ENCODE measurements at places on chromosomes 12 and 14. TPM values are rescaled to one million over a fixed set of nuclear protein-coding genes. Genes with fewer than 3 reads are reported as not detected.
A peak's percentile ranks its signal among the peaks of the same experiment; 100 is the strongest.

Gene DPY19L2
- total RNA-seq: not detected

- DNase-seq: no peak
Observed at GRCh38 chr12:116121453-116121871, 156.0 kb downstream of the MED13L start.

- DNase-seq: no peak
Observed at GRCh38 chr12:45296046-45296586, 80.2 kb downstream of the ANO6 start.

Gene FAM186B
- total RNA-seq: 0.23 TPM

DNA sequence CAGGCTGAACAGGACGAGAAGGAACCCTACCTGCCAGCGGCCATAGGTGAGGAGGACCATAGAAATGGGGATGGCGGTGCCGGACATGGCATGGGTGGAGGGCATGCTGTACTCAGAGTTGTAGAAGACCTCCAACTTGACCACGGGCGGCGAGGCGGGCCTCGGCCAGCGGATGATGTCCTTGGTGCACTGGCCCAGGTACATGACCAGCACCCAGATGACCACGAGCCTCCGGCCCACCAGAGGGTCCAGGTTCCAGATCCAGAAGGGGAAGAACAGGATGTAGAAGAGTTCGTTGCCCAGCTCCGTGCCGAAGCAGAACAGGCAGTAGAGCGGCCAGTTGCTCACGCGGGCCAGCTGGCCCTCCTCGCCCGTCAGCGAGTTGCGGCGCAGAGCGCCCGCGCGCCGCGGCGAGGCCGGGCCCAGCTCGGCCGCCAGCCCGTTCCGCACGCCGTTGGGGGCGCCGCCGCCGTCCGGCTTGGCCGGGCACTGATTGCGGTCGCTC is 582 bp downstream of the SGPP1 start:
- DNase-seq: peak; percentile 34

DNA sequence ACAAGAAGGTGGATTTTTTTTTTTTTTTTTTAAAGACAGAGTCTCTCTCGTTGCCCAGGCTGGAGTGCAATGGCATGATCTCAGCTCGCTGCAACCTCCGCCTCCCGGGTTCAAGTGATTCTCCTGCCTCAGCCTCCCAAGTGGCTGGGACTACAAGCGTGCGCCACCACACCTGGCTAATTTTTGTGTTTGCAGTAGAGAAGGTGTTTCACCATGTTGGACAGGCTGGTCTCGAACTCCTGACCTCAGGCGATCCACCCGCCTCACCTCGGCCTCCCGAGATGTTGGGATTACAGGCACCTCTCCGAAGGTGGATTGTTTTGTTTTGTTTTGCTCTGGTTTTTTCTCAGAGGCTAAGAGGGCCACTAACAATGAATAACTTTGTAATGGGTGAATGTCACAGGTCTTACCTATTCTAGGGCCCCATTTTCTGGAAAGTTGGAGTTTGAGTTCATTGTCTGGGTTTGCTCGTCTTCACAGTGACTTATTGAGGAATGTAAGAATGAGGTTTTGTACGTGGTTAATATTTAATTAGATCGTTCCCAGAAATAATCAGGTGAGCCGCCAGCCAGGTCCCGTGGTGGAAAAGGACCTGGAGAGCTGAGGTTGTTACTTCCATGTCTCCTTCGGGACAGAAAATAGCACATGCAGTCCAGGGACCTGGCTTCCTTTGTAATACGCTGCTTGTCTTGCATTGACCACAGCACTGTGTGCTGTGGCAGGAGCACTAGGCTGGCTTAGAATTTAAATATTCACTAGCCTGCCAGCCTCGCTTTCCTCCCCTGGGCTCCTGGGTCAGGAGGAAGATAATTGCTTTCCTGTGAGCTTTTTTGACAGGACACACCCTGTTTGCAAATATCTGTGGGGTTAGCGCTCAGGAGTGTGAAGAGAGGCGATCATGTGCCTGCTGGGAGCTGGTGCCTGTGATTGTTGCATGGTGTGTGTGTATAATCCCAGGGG is 2.3 kb downstream of the HIP1R start:
- DNase-seq: peak; percentile 51

- no peak for DNase-seq
Observed at GRCh38 chr12:51620448-51620847, 29.4 kb downstream of the SCN8A start.

Gene SLC25A21
- total RNA-seq: not detected

- DNase-seq: peak; percentile 26
Observed at GRCh38 chr12:26803552-26803951, 29.4 kb downstream of the ITPR2 start.

DNA sequence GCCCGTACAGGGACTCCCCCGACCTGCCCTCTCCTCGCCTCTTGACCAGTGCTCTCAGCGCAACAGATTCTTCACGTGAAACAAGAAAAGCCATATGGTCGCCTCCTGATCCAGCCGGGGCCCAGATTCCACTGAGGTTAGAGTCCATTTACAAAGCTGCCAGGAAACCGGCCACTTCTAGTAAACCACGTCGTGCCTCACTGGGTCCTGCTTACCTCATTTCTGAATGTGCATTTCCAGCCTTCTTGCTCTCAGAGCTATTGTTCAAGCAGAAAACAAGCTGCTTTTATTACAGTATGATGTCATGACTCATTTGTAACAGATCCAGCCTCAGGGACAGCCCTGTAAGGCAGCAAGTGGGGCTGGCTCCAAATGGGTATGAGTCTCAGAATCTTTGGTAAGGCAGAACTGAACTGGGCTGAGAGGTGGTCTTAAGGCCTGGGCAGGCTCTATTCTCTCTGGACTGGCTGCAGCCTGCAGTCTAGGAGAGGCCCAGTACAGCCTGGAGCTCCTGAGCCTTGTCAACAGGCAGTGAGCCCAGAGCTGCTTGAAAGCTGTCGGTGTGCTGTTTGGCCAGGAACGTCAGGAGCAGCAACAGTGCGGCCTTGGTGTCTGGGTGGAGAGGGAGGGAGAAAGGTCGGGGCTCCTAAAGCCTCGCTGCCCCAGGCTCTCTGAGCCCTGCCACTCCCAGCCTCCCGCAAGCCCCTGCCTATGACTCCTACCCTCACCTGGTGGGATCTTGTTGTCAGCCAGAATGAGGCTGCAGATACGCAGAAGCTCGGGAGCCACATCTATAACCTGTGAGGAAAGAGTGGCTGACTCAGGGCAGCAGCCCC is 8.3 kb downstream of the REC8 start:
- DNase-seq: no peak

DNA sequence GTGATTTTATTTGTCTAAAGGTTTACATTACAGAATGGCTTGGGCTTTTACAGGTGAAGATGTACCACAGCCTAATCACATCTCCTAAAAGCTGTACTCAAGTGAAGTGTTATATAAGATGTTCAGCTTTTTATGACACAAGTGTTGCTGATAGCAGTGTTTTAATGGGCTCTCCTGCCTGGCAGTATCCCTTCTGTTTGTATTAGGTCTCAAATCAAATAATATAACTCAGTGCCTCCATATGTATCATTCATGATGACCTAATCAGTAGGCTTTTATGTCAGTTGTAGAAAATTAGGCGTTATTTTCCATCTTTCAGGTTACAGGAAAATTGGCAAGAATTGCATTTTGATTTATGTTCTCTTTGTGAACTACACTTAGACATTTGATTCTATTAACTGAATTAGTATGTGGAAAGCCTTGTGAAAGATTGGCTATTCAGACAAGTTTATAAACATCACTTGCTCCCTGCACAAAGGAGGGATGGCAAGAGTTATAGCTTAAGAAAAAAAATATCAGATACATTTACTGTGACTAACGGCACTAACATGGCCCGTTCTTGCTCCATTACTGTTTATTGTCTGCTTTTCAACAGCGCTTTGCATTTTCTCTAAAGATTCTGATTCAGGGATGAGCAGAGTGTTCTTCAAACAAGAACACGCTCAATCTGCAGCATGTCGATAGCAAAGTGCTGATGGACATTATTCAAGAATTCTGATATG is 143.7 kb upstream of the DIO2 start:
- no peak for DNase-seq

Gene RAPGEF3
- 44.1 TPM for total RNA-seq

- no peak for DNase-seq
Observed at GRCh38 chr12:131093604-131093955, 139.9 kb downstream of the ADGRD1 start.

Gene LRRK2
- not detected for total RNA-seq

DNA sequence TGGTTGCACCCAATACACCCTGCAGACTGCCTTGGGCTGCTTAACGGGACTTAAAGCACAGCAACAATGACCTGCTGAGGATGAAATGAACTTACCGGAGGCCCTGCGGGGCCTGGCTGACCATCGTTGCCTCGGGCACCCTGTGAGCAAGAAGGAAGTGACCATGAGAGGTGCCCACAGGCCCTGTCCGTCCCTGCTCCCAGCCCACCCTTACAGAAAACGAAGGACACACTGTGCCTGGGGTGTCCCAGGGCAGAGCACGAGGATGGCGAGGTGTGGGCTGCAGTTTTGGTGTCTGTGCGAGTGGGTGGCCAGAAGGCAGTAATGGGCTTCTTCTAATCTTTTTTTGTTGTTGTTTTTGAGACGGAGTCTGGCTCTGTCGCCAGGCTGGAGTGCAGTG is 14.6 kb downstream of the COL2A1 start:
- DNase-seq: no peak

- no peak for DNase-seq
Observed at GRCh38 chr12:95118138-95118787, 44.8 kb upstream of the NR2C1 start.

DNA sequence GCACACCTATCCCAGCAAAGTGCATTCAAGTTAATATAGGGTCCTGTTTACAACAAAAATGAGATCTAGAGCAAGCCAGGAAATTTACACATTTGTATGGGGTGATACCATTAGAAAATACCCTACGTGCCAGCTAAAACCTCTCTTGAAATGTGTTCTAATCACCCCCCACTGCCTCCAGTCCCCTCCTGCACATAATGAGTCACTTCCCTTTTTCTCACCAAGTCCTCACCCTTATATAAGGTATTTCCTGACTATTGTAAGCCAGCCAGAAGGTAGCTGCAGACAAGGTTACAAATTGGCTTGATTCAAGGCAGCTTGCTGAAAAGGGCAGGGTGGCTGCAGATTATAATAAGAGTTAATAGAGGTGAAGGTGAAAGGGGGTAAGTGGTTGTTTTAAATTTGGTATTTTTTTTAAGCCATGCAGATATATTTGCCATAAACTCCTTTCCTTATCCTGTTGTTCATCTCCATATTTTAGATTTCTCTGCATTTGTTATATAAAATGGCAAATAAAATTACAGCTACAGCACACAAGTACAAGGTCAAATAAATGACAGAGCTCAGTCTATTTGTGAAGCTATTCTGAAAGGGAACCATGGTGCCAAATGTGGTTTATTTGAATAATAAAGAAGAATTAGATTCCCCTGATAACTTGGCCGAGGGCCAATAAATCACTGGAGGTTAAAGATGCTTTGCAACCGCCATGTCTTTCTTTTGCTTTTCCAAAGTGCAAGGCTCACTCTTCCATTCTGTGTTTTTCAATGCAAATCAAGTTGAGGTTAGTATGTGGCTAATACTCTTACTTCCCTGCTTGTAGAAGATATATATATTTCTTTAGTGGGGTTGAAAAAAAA is 385.9 kb downstream of the EGLN3 start:
- no peak for DNase-seq

DNA sequence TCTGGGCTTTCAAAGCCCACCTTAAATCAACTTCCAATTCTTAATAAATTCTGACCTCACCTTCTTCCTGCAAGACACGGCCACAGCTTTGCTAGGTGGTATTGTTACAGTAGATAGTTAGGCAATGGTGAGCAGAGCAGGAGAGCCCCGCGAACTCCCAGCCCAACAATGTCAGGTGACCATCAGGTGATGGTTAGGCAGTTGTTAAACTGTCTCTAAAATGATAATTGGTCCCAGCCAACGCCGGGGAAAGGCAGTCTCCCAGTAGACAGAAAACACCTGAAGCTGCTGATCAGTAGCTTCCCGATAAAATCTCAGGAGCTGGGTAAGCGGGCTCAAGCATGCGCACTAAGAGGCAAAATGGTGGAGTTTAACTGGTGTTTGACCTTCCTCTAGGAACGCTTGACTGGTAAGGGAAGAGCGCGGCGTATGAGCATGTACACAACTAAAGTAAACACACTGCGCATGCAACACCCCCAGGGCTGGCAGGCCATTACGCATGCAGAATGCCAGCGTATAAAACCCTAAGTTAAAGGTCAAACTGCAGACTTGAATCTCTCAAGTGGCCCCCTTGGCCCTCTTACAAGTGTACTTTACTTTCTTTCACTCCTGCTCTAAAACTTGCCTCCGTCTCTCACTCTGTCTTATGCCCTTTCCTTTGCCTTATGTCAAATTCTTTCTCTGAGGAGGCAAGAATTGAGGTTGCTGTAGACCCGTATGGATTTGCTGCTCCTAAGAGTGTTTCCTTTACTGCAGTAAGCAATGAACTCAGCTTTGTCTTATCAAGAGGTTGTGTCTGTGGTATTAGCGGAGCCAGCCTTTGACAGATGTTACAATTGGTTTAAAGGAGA is 113.5 kb downstream of the C12orf75 start:
- no peak for DNase-seq

Gene KRT2
- total RNA-seq: not detected

Gene OTX2
- total RNA-seq: not detected
